ENCODE measurements at places on chromosomes 2 and 18. TPM values are rescaled to one million over a fixed set of nuclear protein-coding genes. Genes with fewer than 3 reads are reported as not detected.
A peak's percentile ranks its signal among the peaks of the same experiment; 100 is the strongest.

VWA3B gene
- not detected for total RNA-seq

SCYGR8 gene
- not detected for total RNA-seq

RELCH gene
- 11.5 TPM for total RNA-seq

PPM1B gene
- 56.7 TPM for total RNA-seq

RAB6C gene
- 0.25 TPM for total RNA-seq

NXPH2 gene
- not detected for total RNA-seq

PSMA8 gene
- total RNA-seq: 0.20 TPM

GRCh38 chr18:2302012-2302411, 269.3 kb downstream of the METTL4 start:
- DNase-seq: no peak

- DNase-seq: no peak
These were observed 41.3 kb downstream of the SH2D6 start for GRCh38 chr2:85459771-85460170.

- DNase-seq: no peak
These were observed 65.8 kb downstream of the KCTD1 start for GRCh38 chr18:26482569-26482968.

- no peak for DNase-seq
These were observed 29.8 kb upstream of the LAMA1 start for GRCh38 chr18:7147399-7147798.

GRCh38 chr2:117674172-117674571, 140.3 kb upstream of the DDX18 start:
- DNase-seq: no peak

DNA sequence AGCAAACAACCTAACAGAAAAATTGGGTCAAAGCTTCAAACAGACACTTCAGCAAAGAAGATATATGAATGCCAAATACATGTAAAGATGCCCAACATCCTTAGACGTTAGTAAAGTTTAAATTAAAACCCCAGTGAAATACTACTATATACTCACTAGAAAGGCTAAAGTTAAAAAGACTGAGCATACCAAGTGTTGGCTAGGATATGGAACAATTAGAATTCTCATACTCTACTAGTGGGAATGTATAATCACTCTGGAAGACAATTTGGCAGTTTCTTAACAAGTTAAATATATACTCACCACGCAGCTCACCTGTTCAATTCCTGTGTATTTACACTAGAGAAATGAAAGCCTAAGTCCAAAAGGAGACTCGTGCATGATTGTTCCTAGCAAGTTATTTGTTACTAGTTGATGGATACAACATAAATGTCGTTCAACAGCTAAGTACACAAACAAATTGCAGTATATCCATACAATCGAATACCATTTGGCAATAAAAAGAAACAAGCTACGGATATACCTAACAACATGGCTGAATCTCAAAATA, 183.7 kb upstream of the ZFP36L2 start:
- DNase-seq: no peak

GRCh38 chr2:12068796-12069538, 322.5 kb downstream of the LPIN1 start:
- no peak for DNase-seq

GRCh38 chr18:54766634-54767033, 61.6 kb upstream of the RAB27B start:
- DNase-seq: no peak

DNA sequence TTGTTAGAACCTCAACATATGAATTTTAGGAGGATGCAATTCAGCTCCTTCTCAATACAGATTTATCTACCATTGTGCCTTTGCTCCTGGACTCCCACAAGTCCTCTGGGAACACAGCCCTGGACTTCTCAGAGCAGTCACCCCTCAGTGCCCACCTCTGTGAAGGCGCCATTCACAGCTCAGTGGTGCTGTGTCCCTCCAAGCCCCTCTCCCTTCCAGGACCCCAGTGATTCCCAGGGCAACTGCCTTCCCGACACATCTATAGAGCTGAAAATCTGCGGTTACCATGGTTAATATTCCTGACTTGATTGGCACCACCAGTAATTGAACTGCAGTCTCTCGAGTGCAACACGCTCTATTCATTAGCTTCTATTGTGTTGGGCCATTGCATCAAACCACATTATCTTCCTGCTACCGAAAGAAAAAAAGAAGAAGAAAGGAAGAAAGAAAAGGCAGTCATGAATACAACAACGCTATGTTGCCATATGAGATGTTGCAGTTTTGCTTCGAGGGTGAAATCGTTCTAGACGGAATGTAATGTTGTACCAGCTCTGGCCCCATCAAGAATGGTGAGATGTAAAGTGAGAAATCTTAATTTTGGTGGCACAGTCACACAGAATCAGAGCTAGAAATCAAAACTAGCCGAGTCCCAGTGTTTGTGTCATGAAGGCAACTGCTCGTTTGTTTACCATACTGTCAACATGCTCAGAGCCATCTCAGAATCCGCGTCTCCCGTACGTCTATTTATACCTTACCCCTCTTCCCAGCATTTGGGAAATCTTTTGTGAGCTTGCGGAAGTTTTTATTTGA, 524.0 kb upstream of the ID2 start:
- DNase-seq: no peak

DNA sequence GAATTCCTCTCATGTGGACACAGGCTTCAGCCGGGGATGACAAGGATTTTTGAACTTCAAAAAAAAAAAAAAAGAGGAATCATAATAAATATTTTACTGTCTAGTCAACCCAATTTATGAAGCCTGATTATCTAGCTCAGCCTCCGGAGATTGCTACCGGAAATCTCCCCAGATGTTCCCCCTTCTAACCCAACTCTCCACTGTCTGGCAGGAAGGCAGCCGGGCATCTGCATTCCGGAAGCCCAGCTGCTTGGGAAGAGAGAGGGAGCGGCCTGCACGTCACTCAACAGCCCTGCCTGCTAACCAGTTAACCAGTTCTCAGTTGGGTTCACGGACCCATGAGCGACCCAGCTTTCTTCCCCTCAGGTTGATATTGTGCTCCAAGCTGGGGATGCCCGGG, 87.2 kb upstream of the POU3F3 start:
- no peak for DNase-seq

- DNase-seq: peak; percentile 65
These were observed 3.0 kb upstream of the SKOR2 start for GRCh38 chr18:47254341-47254939.

DNA sequence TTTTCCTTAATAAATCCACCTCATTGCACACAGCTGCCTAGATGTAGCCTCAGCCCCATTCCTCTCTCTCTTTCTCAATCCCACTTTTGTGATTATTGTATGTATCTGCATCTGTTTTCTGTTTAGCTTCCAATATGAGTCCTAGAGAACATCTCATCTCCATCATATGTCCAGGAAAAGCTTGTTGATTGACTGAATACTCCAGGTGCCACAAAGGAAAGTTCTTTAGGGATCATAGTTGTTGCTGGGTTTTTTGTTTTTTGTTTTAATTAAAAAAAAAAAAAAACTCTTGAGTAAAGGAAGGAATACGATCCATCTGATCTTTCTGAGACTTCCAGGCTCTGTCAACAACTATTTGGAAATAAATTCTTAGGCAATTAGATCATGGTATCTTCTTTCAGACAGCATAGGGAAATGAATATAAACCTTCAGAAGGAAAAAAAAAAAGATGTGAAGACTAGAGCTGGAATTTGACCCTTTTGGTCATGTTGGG, 42.5 kb downstream of the KIAA2012 start:
- DNase-seq: no peak

DNA sequence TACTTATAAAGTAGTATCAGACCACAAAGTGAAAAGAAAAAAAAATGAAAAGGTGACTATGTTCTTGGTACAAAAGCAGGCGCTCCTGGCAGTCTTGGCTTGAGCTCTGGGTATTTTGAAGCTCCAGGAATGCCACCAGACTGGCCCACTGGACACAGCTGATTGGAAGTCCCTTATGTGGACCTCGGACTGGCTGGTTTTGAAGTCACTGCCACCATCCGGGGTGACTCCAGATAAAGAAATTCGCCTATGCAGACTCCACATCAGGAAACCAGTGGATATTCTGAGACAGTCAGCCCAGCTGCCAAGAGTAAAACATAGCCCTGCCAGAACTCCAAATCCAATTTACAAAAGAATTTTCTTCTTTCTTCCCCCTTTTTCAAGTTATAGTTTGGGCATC, 28.0 kb downstream of the ACKR3 start:
- DNase-seq: no peak

DNA sequence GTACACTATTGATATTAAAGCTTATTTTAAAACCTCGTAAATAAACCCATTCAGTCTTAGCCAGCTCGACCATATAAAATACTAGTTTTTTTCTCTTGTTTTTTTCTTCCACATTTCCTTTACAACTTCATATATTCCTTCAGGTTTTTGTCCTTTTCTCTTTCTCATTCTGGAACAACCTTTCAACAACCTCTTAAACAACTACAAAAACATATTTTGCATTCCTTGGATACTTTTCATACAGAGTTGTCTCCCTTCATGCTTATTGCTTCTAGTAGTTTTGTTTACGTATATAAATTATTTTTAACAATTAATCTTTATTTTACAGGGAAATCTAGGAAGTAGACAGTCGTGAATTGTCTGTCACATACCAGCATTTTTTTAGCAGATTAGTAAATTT, 41.2 kb downstream of the COMMD1 start:
- DNase-seq: no peak

GRCh38 chr2:156890529-156891148, 366.9 kb upstream of the GALNT5 start:
- no peak for DNase-seq

GRCh38 chr2:178825183-178825582, 18.0 kb upstream of the TTN start:
- no peak for DNase-seq

DNA sequence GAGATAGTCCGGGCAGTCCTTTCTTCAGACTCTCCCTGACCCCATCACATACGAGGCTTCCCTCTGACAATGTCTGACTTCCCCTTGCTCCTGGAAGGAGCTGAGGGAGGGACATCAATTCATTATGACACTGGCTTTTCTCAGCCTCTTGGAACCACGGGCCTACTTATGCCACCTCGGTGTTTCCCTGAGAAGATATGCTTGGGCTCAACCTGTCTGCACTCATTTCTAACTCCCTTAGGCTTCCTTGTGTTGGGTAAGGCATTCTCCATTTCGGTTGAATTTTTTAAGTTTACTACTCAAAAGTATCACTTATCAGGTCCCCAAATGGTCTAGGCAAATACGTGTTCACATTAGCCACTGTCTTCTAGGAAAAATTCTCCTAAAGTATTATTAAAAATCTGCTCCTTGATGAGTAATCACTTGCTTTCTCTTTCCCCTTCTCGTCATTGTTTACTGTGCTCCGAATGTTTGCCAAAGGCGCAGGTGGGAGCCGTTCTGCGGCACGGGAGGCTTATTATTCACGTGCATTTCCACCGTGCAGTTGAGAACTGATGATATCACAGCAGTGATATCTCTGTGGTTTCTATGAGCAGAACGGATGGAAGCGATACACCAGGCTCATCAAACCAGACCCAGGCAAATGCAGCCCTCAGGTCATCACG, 33.1 kb downstream of the ARL4C start:
- DNase-seq: no peak

DNA sequence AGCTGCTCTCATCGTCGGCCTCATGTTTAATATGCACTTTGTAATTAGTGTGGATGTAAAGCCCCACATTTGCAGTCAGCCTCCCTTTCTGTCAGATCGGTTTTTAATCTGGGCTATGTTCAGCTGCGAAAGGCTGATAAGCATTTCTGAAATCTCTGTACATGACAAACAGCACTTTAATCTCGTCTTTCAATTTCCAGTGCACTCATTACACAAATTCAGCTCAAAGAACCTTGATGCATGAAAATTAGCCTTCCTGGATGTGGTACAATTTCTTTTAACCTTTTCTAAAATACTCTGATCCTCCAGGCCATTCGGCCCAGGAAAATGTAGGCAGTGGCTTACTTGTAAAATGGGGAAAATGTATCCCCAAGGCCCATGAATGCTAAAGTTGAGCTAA, 265.1 kb downstream of the RND3 start:
- no peak for DNase-seq

GRCh38 chr2:45542013-45542412, 69.1 kb downstream of the SRBD1 start:
- no peak for DNase-seq

DNA sequence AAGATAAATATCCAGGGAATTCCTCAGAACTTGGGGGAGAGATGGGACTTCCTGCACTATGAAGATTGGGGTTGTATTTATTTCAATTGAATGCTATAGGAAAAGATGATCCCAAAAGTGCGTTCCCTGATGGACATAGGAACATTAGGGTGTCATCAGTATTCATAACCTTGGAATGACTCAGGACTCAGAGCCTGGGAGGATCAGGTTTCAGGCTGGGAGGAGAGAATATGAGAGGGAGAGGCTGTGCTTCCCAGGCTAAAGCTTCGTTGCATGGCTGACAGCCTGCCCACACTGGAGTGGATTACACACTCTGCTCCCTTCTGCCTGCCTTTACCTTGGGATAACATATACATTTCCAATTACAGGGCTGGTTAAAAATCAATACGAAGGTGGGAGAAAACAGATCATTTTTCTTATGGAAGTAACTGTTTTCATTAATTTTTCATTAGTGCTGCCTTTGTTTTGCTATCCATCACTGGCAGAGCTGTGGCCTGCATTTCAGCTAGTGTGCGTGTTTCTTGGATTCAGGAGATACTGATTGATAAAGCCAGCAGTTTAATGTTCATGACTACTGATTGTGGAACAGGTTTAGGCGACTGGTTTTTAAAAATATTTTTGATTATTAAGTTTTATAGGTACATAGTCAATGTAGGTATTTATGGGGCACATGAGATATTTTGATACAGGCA, 118.7 kb downstream of the KCTD1 start:
- no peak for DNase-seq

DNA sequence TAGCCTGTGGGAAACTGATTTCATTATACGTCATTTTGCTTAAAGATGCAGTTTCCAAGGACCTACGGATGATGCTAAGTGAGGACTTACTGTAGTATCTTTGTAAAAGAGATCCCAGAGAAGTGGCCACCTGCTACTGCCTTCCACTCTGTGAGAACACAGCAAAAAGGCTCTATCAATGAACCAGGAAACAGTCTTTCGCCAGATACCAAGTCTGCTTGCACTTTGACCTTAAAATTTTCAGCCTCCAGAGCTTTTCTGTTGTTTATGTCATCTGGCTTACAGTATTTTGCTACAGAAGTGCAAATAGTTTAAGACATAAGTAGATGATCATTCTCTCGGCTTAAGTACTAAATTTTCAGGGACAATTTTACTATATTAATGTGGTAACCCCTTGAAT, 847.9 kb upstream of the CHAC2 start:
- no peak for DNase-seq

- DNase-seq: no peak
These were observed 33.1 kb downstream of the LHCGR start for GRCh38 chr2:48722391-48722790.

DNA sequence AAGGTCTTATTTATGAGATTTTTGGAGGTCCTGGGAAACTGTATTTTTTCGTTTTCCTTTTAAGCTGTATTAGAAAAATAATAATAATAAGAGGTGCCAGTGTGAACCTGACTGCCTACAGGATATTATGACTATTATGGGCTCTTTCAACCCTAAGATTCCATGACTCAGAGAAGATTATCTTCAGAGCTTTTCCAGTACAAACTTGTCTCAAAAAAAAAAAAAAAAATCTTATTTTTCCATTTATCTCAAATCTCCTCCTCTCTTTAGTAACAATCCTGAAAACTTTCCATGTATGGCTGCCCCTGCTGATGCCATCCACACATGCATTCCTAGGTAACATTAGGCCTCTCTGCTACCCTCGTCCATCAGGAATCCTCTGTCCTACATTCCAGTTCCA, 36.7 kb upstream of the RPE start:
- DNase-seq: no peak

All from left ventricle myocardium superior (tissue), 1 donor.